Mononuclear cell (primary cell): ENCODE measurements at places on chromosomes 2 and 18. TPM values are rescaled to one million over a fixed set of nuclear protein-coding genes. Genes with fewer than 3 reads are reported as not detected.

The FAM117B gene
- total RNA-seq = 31.1 TPM

The LRRC30 gene
- not detected for total RNA-seq

The NXPH2 gene
- not detected for total RNA-seq

The RGPD3 gene
- total RNA-seq = 1.5 TPM

The AAMP gene
- total RNA-seq = 27.1 TPM

The ADRA2B gene
- total RNA-seq = 1.5 TPM

The SCYGR5 gene
- total RNA-seq = not detected

The TRIM43 gene
- total RNA-seq = not detected

The SERPINB10 gene
- 5.7 TPM for total RNA-seq

The FHOD3 gene
- total RNA-seq = not detected

The OR6B2 gene
- not detected for total RNA-seq

The ANO7 gene
- 0.10 TPM for total RNA-seq

The TEKT4 gene
- not detected for total RNA-seq

The TEX44 gene
- not detected for total RNA-seq

The ACKR3 gene
- total RNA-seq = 2.7 TPM

The CHMP1B gene
- total RNA-seq = 211 TPM

The TUBA3D gene
- total RNA-seq = not detected

The DGKD gene
- total RNA-seq = 71.8 TPM

The LINC00305 gene
- not detected for total RNA-seq

The TXNL4A gene
- 29.9 TPM for total RNA-seq

The CD302 gene
- total RNA-seq = 64.3 TPM

The SNTG2 gene
- 1.5 TPM for total RNA-seq

The UGT1A5 gene
- not detected for total RNA-seq
